ENCODE measurements at places on chromosomes 2 and 18.

DNA sequence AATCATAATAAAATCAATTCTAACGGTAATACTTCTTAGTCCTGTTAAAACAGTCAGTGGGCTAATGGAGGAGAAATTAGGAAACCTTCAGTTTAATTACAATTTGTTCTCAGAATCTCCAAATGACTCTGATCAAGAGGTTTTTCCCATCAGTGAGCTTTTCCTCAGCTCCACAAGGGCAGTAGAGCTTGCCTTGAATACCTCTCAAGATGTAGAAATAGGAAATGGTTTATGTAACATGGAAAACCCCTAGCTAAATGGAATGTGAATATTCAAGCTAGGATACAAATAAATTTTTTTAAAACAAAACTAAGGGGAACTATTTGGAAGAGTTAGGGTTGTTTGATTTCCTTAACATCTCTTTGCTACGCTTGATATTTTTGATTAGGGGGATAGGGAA lies 87.5 kb downstream of the PLEKHM3 start:
- no peak for DNase-seq

DNA sequence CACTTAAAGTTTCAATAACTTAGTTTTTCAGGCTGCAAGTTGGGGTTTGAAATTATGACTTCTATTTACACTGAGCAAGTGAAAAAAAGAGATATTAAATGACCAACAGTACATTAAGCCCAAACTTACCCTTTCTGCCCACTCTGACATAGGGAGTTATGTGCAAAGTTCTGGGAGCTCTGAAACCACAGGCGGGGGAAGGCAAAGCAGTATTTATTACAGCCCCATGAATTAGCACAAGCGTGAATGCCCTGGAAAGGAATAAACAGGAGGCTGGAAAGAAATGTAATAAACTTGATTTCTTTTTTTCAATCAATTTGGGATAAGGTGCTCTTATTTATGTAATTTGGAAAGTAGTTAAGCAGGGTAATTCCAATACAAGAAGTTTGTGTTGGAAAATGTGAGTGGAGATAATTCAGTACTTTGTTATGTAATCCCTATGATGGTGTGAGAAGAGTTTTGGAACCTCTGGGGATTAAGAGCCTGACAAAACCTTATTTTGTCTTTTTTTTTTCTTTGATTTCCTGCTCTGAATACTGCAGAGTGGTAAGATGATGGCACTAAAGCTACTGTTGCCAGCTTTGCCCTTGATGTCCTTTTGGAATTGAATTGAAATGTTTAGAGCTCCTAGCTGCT lies 351.5 kb downstream of the ARHGAP15 start:
- DNase-seq, result no peak

- no peak for DNase-seq
Measured at GRCh38 chr2:16633621-16634430, 31.8 kb downstream of the CYRIA start.

DNA sequence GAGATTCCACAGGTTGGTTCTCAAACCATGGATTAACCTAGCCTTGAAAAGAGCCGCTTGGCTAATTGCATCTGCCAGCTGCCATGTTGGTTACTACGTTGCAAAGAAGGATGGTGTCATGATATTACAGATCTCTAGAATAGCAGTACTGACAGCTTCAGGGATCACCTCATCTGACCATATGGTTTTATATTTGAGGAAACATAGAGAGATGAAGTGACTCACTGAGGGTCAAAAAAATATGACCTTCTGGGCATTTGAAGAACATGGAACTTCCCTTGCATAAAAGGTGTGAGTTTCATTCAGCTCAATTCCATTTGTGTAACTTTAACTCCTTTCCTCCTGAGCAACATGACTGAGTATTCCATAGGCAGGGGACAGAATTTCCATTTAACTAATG lies 242.3 kb downstream of the SETBP1 start:
- DNase-seq, result no peak

GRCh38 chr18:43222501-43222900 lies 54.8 kb downstream of the SYT4 start:
- DNase-seq, result no peak

GRCh38 chr2:201855356-201855755 lies 49.0 kb downstream of the CDK15 start:
- DNase-seq, result no peak

- DNase-seq, result peak; percentile 77
Measured at GRCh38 chr2:98473995-98474780, 29.5 kb downstream of the INPP4A start.

GRCh38 chr18:40555914-40556313 lies 1399.1 kb upstream of the PIK3C3 start:
- DNase-seq, result no peak

GRCh38 chr2:29055601-29056000 lies 18.7 kb downstream of the PCARE start:
- no peak for DNase-seq

DNA sequence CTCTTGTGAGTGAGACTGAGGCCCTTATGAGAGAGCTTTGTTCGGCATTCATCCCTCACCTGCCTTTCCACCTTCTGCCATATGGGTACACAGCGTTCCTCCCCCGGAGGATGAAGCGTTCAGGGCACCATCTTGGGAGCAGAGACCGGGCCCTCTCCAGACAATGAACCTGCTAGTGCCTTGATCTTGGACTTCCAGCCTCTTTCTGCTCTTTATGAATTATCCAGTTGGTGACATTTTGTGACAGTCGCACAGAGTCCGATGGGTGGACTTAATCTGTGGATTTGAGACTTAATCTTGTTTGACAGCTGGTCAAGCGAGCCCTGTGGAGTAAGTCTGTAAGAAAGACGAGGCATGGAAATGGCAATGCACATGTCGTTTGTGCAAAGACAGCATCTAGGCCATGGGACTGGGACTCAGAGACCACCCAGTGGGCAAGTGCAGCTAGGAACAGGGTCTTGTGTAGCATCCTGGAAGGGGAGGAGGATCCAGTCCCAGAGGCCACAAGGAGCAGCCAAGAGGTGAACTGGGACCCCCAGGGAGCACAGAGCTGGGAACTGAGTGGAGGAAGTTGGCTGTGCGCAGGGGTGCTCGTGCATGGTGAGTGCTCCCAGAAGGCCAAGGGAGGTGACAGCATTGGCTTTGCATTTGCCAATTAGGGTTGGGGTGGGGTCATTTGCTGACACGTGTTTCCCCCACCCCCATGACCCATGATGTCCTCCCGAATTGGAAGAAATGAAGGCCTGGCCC lies 69.5 kb upstream of the HDAC4 start:
- no peak for DNase-seq

GRCh38 chr2:50347358-50348044 lies 684.4 kb downstream of the NRXN1 start:
- no peak for DNase-seq

- DNase-seq, result no peak
Measured at GRCh38 chr2:97734061-97735051, 21.0 kb downstream of the ZAP70 start.

DNA sequence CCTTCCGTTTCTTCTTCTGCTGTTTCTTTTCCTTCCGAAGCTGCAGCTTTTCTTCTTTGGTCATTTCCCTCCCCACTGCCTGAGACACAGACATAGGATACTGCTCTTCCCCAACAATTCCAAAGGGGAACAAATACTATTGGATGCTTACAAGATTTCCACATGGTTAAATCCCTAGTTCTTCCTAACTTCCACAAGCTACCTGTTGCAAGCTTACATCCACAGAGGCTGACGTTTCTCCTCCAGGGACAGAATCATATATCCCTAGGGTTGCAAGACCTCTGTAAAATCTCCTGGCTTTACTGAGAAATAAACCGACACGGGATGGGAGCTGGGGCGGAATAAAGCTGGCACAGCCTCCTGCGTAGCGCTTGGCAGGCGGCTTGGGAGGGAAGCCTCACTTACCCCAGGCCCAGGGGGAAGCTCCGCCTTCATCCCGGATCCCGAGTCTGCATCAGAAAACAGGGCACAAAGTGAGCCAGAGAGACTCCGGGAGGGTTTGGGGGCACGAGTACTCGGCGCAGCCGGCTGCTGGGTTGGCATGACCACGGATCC lies 590 bp downstream of the EIF2B4 start:
- no peak for DNase-seq

DNA sequence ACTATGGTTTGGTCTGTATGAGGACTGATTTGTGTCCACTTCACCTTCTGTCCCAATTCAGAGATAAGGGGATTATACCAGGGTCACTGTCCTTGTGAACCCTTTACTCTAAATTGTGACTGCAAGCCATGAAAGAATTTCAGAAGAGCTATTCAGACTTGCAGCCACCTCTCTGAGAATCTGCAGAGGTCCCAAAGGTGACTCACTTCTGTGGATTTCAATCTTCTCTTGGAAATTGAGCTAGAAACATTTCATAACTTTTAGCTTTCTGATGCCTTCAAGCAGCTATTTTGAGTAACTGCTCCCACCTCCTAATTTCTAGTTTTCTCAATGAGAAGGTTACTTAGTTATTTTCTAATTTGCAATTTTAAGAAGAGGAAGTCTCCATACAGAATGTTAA lies 1242.4 kb upstream of the ACVR2A start:
- no peak for DNase-seq

DNA sequence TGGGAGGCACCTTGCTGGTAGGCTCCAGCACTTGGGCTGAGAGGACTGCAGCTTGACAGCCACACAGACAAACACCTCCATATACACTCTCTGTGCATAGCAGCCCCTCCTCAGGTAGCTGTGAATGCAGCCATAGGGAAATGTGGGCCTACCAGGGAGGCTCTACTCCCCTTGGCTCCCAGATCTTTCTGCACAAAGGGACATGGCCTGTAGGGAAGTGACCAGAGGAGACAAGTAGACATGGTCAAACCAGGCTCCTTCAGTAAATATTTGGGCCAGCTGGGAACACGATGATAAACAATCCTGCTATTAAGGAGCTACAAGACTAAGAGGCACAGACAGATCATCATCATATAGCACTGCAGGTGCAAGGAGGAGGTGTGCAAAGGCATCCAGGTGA lies 35.9 kb upstream of the PDCL3 start:
- no peak for DNase-seq

GRCh38 chr2:236972491-236973342 lies 113.0 kb upstream of the COPS8 start:
- DNase-seq, result no peak

- peak; percentile 77 for DNase-seq
Measured at GRCh38 chr18:26556573-26556972, 8.2 kb upstream of the KCTD1 start.

- DNase-seq, result no peak
Measured at GRCh38 chr2:125296742-125297141, 1271.7 kb downstream of the CNTNAP5 start.

DNA sequence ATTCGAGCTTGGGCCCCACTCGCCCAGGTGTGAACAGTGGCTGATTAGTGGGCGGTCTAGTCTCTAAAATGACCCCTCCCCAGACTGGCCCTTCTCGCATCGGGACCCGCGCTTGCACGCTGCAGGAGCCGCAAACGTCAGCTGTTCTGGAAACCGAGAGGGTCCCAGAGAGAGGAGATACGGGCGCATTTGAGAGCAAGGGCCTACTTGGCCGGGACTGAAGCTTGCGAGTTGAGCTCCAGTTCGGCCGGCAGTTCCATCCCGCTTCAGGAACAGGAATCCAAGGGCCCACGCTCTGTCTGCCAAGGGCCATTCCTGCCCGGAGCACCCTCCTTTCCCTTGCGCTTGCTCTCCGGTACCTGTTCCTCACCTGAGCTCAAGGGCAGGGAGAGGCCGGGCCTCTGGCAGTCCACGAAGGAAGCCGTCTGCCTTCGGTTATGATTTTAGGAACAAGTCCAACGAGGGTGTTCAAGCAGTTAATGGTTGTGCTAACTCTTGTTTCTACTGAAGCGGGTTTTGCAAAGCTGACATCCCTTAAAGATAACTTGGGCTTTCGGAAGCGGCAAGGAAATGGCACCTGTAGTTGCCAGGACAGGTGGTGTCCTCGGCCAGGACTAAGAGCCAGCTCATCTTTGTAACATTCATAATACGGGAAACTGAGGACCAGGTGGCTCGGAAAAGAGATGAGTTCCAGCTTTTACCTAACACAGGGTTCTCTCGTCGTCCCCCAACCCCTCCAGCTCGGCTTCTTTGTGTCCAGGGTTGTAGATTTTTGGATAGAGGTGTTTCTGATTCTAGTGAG lies 3.9 kb upstream of the DLX1 start:
- DNase-seq, result no peak

- DNase-seq, result no peak
Measured at GRCh38 chr18:46832849-46833248, 76.0 kb upstream of the ST8SIA5 start.

GRCh38 chr2:203849010-203849409 lies 18.6 kb upstream of the CTLA4 start:
- no peak for DNase-seq

DNA sequence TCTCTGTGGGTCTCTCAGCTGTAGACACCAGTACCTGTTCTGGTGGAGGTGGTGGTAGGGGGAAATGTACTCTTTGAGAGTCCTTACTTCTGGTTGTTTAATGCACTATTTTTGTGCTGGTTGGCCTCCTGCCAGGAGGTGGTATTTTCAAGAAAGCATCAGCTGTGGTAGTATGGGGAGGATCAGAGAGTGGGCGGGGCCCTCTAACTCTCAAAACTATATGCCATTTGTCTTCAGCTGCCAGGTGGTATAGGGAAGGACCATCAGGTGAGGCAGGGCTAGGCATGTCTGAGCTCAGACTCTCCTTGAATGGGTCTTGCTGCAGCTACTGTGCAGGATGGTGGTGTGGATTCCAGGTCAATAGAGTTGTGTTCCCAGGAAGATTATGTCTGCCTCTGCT lies 1100.8 kb downstream of the CNTNAP5 start:
- peak; percentile 7 for DNase-seq

- DNase-seq, result no peak
Measured at GRCh38 chr2:76323381-76323780, 612.7 kb upstream of the GCFC2 start.

DNA sequence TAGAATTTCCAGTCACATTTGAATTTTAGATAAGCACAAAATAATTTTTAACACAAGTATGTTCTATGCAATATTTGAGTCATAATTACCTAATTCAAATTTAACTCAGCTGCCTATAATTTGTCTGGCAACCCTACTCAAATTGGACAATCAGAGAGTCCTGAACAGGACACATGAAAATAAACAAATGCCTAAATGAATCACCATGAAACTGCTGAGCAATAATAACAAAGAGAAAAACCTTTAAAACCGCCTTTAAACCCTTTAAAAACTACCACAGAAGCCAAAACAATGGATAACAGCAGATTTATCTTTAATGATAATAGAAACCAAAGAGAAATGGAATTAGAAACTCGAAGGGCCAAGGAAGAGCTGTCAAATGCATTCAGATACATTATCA lies 39.5 kb downstream of the ARL4C start:
- no peak for DNase-seq

DNA sequence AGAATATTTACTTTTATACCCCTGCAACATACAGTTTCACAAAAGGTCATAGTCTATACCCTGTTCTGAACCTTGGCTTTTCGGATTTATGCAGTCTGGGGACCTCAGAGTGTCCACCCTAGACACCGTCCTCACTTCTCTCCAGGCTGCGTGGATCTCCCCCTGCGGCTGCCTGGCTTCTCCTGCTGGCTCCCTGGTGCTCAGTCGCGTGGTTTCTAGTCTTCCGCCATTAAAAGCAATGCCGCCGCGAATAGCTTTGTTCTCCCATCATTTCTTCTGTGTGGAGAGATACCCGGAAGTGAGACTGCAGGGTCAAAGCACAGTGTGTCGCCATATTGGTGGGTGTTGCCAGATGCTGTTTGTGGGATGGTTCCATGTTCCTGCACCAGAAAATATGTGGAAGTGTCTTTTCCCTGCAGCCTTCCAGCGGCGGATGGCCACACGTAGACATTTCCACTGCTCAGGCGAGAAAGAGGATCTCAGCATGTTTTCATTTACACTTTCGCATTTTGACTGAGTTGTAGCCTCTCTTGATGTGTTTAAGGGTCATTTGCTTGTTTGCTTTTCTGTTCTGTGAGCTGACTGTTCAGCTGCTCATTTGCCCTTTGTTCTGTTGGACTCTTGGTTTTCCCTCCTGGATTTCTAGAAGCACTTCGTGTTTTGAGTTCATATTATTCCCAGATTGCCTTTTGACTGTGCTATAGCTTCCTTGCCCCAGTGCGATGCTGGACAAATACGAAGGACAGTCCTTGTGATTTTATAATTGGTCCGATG lies 22.9 kb upstream of the ASB1 start:
- no peak for DNase-seq
